ENCODE measurements at places on chromosomes 3 and 15. TPM values are rescaled to one million over a fixed set of nuclear protein-coding genes. Genes with fewer than 3 reads are reported as not detected.

DNA sequence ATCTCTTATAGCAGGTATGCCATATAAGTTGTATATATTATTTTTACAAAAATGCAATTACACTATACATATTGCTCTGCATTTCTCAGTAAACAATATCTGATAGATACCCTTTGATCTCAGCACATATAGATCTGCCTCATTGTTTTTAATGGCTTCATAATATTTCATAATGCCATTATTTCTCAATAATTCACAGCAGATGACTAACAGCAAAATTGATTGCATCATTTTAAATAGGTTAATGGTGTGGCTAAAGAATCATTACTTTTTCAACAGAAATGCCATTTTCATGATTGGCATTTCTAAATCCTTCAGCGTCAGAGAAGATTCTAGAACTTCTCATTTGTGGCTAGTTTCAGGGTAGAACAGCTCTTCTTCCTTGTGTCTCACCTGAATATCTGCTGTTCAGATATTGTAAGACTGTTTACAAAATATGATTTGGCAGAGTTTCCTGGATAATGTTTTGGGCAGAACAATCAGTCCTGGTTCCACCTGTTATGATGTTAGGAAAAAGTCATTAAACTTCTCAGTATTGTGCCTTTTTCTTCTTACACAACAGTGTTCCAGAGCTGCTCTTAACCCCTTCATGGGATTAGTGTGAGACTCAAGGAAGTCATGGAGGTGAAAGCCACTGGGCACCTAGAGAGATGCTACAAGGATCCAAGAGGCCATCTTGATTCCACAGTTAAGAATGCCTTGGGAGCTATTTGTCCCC lies 397.6 kb upstream of the THBS1 start:
- no peak for DNase-seq

The IMPG2 gene
- total RNA-seq = 0.31 TPM

GRCh38 chr3:23991306-23991682 lies 46.2 kb downstream of the NR1D2 start:
- DNase-seq = no peak

The NUP210 gene
- total RNA-seq = 19.9 TPM
